ENCODE measurements at places on chromosomes 16 and 17.
A peak's percentile ranks its signal among the peaks of the same experiment; 100 is the strongest.

DNA sequence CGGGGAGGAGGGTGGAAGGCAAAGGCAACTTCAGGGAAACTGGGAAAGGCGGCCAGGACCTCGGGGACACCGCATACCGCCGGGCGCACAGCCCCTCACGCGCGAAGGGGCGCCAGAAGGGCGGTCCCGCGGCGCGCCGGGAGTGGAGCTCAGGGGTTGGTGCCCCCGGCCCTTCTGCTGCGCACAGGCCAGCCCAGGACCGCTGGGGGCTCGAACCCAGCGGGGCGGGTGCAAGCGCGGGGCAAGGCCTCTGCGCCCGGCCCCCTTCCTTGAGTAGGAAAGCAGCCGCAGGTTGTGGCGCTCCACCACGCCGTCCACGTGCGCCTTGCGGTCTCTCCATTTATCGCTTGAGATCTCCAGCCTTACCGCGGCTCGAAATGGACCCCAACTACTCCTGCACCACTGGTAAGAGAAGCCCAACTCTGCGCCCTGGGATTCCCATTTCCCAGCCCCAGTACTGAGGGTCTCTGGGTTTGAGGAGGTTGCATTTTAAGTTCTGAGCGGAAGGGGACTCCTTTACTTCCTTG is 3.0 kb upstream of the MT1A start:
- no peaks in the 10 kb centered on the region for H3K36me3 ChIP-seq
- peak; percentile 39 for DNase-seq
- H3K4me3 ChIP-seq, result peak overlapping the region; percentile 39
- peaks cover 23% of the 10 kb centered on the region for H3K4me1 ChIP-seq

DNA sequence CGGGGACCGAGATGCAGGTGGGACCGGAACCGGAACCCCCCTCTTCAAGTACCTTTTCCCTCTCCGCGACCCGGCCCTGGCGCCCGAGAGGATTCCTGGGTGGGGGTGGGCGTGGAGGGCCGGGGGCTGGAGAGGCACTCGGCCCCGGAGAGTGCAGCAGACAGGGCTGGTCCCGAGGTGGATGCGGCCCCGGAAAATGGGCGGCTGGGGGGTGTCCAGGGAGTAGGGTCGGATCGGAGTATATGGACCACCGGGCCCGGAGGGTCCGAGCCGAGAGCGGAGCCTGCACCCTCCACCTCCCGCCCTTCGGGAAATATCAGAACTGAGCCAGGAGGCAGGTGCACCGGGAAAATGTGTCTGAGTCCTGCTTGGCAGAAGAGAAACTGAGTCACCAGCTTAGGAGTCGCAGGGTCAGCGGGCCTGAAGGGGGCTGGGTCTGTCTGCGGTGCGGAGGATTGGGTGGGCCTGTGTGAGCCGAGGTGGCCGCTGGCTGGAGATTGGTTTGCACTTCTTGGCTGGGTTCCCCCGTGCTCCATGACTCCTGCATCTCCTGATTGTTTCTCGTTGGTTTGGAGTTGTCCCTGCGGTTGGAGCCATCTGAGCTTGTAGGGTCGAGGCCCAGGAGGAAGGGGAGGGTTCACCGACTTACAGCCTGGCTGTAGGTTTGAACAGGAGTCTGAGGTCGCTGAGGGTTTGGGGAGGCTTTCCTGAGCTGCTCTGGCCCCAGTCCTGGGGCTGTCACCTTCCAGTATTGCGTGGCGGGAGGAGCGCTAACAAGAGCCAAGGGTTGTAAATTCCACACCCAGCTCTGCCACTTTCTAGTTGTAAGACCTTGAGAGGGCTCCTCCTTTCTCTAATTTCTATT is 518 bp downstream of the SH2B1 start:
- H3K27me3 ChIP-seq, result no peaks in the 10 kb centered on the region
- peaks cover 24% of the 10 kb centered on the region for H3K4me1 ChIP-seq
- peak overlapping the region; percentile 98 for H3K4me3 ChIP-seq

DNA sequence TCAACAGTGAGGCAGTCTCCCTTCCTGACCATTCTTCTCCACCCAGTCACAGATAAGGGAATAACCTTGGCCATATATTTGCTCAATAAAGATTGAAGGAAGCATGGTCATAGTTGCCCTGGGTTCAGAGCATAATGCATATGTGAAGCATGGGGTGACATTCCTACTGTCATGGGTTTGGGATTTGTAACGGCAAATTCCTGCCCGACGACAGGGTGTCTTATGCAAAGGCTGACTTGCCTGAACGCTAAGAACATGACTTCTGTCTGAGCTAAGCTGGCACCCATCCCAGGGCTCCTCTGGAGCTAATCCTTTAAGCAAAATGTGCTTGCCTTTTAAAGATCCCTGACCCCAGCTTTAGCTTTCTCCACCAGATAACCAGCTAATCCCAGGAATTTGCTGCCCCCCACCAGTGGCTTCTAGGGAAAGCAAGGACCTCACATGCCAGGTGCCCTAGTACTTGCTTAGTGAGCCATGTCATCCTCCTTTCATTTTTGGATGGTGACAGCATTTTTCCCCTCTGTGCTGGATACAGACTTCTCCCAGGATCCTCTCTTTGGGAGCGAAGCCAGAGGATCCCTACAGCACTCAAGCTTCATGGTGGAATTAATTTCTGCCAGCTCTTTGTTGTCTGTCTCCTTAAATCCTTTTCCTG is 11.7 kb downstream of the SLC7A6OS start:
- no peak for DNase-seq
- H3K27ac ChIP-seq, result peak overlapping the region; percentile 71
- H3K27me3 ChIP-seq, result no peaks in the 10 kb centered on the region
- H3K4me1 ChIP-seq, result peaks cover 6% of the 10 kb centered on the region

DNA sequence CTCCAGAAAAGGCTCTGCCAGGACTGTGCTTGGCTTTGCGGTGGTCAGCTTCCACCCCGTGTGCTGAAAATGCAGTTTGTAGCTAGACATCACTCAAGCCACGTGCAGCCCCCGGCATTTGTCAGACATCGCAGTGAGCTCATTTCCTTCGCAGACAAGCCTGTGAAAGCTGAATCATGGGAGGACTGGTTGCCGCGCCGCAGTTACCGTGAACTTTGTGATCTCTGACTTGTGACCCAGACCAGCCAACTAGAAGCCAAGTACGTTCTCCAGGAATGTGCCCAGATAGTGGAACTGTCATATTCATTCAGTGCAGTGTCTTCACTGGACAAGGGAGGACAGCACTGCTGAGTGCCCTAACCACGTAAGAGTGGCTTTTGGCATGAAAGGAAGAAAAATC is 58.1 kb downstream of the NDE1 start:
- no peak overlapping the region for H3K4me3 ChIP-seq
- H3K27me3 ChIP-seq, result no peaks in the 10 kb centered on the region
- peaks cover 8% of the 10 kb centered on the region for H3K36me3 ChIP-seq
- DNase-seq, result no peak
- peaks cover 13% of the 10 kb centered on the region for H3K4me1 ChIP-seq
- H3K27ac ChIP-seq, result no peak overlapping the region

- H3K4me3 ChIP-seq, result peak overlapping the region; percentile 71
- H3K27ac ChIP-seq, result no peak overlapping the region
- H3K4me1 ChIP-seq, result peaks cover 11% of the 10 kb centered on the region
- no peaks in the 10 kb centered on the region for H3K36me3 ChIP-seq
These were observed 1.2 kb downstream of the RTN4RL1 start for GRCh38 chr17:2023692-2024571.

GRCh38 chr16:26724189-26724588 is 342.5 kb upstream of the C16orf82 start:
- H3K27me3 ChIP-seq, result peaks cover 14% of the 10 kb centered on the region
- H3K4me1 ChIP-seq, result no peaks in the 10 kb centered on the region
- H3K27ac ChIP-seq, result no peak overlapping the region
- H3K4me3 ChIP-seq, result no peak overlapping the region

DNA sequence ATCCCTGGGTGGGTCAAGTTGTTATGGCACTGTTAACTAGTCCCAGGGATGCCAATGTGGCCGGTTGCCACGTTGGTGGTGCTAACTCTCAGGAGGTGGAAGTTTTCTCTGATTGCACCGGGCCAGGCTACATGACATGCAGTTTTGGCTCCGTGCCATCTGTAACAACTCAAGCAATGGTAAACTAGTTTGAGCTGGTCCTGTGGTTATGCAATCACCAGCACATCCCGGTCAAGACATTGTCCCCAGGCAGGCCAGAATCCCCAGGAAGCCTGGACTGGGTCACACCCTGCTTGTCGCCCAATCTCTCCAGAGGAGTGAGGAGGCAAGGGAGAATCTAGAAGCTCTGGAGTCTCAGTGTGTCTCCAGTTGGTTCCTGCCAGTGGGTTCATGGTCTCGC is 10.1 kb upstream of the CCL17 start:
- no peak for DNase-seq
- no peaks in the 10 kb centered on the region for H3K4me1 ChIP-seq
- no peak overlapping the region for H3K27ac ChIP-seq
- H3K36me3 ChIP-seq, result no peaks in the 10 kb centered on the region
- H3K27me3 ChIP-seq, result peaks cover 1% of the 10 kb centered on the region

DNA sequence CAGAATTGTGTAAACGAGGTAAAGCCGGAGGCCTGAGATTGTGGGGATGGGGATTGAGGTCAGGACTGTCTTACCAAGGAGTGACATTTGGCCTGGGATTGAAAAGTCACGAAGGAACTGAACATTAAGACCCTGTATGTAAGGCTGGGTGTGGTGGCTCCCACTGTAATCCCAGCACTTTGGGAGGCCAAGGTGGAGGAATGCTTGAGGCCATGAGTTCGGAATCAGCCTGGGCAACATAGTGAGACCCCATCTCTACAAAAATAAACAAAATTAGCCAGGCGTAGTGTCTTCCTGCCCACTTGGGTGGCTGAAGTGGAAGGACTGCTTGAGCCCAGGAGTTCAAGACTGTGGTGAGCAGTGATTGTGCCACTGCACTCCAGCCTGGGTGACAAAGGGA is 75.5 kb downstream of the JPH3 start:
- peaks cover 12% of the 10 kb centered on the region for H3K4me1 ChIP-seq
- DNase-seq, result no peak
- no peak overlapping the region for H3K27ac ChIP-seq
- no peak overlapping the region for H3K4me3 ChIP-seq
- H3K36me3 ChIP-seq, result no peaks in the 10 kb centered on the region
- H3K27me3 ChIP-seq, result peaks cover 3% of the 10 kb centered on the region

Data from activated CD8-positive, alpha-beta T cell treated with anti-CD3 and anti-CD28 coated beads for 36 hours (primary cell).